Ecto neural progenitor cell (in vitro differentiated cells): ENCODE measurements at places on chromosomes 4 and X.
A peak's percentile ranks its signal among the peaks of the same experiment; 100 is the strongest.

DNA sequence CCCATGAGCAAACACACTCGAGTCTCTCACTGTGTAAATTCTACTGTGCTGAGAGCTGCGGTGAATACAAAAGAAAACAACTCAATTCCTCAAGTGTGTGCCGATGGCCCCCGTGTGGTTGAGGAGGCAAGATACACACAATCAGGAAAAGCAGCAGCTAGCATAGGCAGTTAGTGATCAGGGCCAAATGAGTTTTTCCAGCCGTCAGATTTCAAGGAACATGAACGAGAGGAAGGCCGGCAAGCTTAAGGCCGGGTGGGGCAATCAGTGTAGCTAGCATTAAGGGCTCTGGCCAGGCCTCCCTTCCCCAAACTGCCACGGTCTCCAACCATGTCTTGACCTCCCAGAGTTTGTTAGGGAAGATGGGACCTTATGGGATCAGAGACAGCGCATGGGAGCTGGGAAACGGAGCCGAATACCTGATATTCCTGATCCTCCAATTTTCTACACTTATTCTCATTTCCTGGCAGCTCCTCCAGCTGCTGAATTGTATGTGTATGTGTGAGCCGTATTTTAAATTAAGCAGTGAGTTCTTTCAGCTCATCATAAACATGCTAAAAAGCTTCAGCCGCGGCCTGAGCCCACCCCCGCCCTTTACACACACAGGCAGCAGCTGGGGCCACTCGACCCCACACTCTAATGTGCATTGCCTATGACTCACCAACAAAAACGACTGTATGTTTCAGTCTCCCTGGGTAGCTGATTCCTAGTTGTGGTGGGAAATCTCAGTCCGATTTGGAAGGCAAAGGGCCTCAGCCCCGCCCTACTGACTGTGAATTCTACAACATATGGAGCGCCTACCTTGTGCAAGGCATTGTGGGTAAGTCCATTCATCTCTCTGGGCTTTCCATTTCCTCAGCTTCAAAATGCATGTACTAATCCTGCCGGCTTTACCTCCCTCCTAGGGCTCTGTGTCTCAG is 59.9 kb downstream of the RTL9 start:
- no peak for DNase-seq

DNA sequence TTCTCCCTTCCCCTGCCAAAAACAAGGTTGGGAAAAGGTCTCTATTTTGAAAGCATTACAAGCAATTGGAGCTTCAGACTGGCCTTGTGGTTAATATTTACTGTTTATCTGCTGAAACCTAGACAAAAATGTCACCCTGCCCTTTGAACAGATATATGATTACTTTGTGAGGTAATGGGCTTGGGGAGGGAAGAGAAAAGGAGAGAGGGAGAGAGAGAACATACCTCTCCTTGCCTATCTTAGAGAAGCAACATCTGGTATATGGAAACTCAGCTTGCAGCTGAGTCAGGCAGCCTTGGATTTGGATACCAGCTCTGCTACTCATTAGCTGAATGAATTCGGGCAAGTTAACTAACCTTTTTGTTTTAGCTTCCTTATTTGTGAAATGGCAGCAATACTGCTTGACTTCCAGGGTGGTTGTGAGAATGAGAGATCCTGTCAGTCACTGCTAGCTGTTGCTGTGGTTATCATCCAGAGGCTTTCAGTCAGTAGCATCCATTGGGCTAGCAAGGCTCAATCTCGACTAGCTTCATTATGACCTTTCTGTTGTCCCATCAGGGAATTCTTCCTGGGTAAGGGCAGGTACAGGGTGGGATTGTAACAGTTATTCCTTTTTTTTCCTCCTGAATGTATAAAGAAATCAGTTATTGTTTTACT is 41.1 kb downstream of the ZFX start:
- no peak for DNase-seq

- no peak for DNase-seq
Measured at GRCh38 chrX:44012484-44013096, 39.4 kb upstream of the NDP start.

- no peak for DNase-seq
Measured at GRCh38 chrX:153900831-153901752, 3.4 kb upstream of the AVPR2 start.

GRCh38 chr4:54908763-54909162 is 216.6 kb downstream of the KDR start:
- no peak for DNase-seq

- no peak for DNase-seq
Measured at GRCh38 chr4:101977076-101977475, 186.5 kb downstream of the BANK1 start.

- no peak for DNase-seq
Measured at GRCh38 chrX:100663642-100664041, 19.6 kb downstream of the SRPX2 start.

DNA sequence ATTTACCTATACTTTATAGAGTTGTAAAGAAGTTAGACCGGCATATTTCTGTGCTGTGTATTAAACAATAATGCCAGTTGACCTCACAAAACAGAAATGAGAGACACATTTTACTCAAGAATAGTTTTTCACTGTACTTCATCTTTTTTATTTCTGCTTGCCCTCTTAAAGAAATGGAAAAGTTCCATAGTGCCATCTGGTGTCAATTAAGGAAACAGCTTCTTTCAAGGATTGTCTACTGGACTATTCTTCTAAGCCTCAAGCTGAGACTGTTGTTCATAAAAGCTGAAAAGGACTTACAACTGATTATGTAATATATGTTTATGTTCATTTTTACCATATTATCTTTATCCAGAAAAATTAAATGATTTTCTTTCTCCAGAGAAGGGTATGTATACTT is 1523.7 kb downstream of the ARAP2 start:
- DNase-seq: no peak

DNA sequence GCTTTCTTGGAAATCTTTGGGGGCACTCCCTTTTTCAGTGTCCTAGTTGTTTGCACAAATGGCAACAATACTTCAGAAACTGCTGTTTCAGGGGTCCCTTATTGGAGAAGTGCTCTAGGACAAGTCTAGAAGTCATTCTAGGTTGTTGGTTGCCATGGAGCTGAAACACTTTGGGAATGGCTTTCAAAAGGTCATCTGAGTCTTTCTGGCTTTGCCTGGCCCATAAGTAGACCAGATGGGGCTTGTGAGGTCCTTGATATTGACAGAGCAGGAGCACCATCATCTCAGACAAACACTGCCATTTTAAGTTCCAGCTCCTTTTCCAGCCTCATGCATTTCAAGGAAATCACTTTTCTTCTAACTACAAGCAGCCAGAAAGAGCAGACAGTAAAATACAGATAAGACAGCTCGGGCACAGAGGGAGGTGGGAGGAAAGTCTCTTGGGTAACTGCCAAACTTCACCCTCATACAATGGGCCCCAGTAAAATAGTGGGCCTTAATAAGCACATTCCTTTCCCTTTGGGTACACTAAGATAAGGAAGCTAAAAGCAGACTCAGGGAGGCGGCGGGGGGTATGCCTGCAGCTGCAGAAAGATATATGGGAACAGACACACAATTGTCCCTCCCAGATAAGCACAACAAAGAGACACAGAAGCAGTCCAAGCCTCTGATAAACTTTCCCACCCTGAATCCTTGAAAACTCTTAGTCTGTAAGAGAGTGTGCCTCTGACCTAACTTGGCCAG is 8.5 kb upstream of the NXF3 start:
- no peak for DNase-seq

GRCh38 chr4:20816287-20816686 is 116.0 kb downstream of the PACRGL start:
- no peak for DNase-seq

GRCh38 chr4:616911-617643 is 8.3 kb upstream of the PDE6B start:
- DNase-seq: peak; percentile 34

GRCh38 chr4:177281351-177281909 is 28.2 kb upstream of the NEIL3 start:
- no peak for DNase-seq

DNA sequence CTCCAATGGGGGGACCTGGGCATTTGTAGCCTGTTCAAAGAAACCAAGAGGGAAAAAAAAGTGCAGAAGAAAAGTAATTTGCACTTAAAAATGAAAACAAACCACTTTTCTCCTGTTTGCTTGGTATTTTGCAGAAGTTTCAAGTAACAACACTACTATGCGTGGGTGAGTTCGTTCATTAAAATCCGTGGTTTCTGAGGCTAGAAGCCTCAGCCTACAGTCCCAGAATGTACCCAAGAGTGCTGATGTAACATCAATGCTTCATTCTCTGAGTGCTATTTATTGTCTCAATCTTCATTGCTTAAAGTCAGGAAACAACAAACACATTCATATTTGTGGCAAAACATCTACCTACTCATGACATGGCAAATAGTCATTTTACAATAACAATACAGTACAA is 29.2 kb downstream of the LGI2 start:
- DNase-seq: no peak

- no peak for DNase-seq
Measured at GRCh38 chrX:119690921-119691716, 1.8 kb downstream of the SEPTIN6 start.

DNA sequence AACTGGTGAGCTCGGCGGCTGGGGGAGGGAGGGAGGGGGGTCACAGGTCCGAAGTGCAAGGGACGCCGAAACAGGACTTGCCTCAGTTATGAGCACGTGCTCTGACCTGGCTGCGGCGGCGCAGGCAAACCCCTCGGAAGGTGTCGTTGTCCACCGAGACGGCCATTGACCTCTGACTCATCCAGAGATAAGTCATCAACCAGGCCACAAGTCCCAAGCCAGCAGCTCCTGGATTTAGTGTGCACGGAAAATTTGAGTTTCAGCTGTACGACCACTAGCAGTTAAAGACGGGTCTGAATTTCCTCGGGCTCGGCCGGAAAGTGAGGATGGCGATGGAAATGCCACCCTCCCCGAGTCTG is 674 bp downstream of the SH3D19 start:
- peak; percentile 74 for DNase-seq

DNA sequence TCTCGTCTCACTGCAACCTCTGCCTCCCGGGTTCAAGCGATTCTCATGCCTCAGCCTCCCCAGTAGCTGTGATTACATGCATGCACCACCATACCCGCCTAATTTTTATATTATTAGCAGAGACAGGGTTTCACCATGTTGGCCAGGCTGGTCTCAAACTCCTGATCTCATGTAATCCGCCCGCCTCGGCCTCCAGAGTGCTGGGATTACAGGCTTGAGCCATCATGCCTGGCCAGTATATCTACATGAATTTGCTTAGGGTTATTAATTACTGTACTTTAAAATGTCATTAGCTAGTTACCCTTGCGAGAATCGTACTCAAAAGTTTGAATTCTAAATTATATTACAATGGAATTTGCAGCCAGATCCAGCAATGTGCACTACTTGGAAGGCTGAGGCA is 8.9 kb downstream of the CPEB2 start:
- DNase-seq: no peak

GRCh38 chr4:75714011-75714410 is 10.4 kb upstream of the USO1 start:
- no peak for DNase-seq

DNA sequence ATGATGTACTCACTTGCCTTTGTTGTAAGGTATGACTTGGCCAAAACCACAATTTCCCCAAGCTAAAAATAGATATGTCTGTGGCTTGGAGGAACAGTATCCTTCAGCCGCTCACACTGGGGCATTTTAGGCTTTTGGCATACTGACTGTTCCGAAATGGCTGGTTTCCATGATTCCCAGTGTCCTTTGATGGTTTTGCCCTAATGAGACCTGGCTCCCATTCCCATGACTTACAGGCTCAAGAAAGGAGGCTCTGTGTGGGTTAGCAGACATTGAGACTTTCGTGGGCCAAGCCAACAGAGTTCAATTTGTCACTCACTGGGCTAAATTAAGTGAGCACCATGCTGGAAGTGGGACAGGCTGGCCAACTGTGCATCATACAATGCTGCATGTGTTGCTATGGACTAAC is 150.6 kb downstream of the CEP135 start:
- DNase-seq: no peak

- DNase-seq: no peak
Measured at GRCh38 chrX:11908371-11908770, 150.3 kb downstream of the MSL3 start.

- no peak for DNase-seq
Measured at GRCh38 chrX:115284877-115285276, 4.6 kb upstream of the LUZP4 start.

DNA sequence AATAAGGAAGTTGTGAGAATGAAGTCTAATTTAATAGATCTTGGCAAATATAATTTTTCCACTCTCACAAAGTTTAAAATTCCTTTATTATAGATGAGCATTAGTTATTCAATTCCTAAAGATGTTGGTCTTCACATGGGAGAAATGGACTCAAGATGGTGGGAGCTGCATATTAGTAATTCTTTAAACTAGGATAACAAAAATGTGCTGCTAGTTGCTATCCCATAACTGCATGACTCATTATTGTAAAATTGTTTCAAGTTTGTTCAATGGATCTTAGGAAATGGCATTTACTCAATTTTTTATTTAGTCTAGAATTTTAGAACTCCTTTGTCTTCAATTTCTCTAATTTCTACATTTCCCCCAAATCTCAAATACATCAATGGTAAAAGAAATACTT is 155.8 kb downstream of the ATP10D start:
- DNase-seq: no peak

DNA sequence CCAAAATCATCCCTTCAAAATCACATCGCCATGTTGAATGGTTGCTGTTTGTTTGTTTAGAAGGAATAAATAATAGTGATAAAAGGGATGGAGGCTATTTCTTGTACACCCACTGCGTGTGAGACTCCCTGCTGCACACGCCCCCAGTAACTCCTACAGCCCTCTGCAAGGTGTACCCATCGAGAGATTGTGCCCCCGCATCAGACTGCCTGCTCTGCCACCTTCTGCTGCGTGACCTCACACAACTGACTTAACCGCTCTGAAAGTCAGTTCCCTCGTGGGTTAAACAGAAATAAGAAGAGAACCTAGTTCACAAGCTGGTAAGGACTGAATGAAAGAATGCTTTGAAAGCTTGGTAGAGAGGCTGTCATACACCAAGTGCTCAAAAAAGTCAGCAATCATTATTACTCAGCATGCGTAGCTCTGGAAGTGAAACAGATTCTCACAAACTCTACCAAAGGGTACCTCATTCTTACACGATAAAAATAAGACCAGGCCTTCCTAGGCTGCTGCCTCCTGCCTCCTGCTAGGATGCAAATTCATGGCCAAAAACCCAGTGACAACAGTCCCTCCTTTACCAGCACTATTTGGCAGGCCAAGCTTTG is 147.1 kb downstream of the CPEB2 start:
- no peak for DNase-seq

GRCh38 chr4:156538210-156538609 is 433.4 kb downstream of the PDGFC start:
- DNase-seq: no peak

- DNase-seq: no peak
Measured at GRCh38 chr4:109171070-109171469, 131.4 kb downstream of the COL25A1 start.

- DNase-seq: no peak
Measured at GRCh38 chr4:2364654-2365053, 53.8 kb downstream of the ZFYVE28 start.

DNA sequence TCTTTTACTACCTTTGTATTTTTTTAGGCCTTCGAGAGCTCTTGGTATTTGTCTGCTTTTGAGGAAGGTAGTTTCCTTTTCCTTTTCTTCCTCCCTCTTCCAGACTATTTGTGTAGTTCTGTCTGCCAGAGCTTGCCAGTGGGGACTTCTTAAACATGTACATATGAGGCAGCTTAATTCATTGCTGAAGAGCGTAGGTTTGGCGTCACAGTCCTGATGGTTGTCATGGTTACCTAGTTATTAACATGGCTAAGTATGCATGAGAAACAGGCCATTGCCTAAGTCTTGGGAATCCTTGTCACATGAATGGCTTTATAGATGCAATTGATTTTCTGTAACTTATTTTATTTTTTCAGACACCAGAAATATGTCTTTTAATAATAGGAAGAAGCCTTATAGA is 48.5 kb upstream of the ARMCX2 start:
- DNase-seq: no peak
